ENCODE measurements at places on chromosomes 3 and 15.

- DNase-seq = no peak
Observed at GRCh38 chr15:38554354-38554753, 10.3 kb downstream of the RASGRP1 start.

DNA sequence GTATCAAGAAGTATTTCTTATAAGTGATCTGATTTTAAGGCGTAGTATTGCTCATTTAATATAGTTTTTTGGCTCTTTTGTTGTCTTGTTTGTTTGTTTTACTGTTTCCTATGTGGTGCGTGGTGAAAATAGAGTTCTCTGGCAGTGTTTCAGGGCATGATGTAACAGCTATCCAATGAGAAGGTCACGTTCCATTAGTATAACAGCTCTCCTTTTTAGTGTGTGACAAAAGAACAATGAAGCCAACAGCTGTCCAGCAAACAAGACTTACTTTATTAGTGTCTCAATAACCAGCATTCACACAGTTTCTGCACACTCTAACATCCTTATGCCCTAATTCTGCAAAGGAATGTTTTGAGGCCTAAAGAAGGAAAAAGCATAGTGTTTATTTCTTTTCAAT lies 127.9 kb downstream of the SLC25A26 start:
- DNase-seq = no peak

- DNase-seq = no peak
Observed at GRCh38 chr3:195040773-195041520, 230.0 kb downstream of the XXYLT1 start.

GRCh38 chr3:113163152-113163551 lies 48.2 kb upstream of the BOC start:
- DNase-seq = no peak

DNA sequence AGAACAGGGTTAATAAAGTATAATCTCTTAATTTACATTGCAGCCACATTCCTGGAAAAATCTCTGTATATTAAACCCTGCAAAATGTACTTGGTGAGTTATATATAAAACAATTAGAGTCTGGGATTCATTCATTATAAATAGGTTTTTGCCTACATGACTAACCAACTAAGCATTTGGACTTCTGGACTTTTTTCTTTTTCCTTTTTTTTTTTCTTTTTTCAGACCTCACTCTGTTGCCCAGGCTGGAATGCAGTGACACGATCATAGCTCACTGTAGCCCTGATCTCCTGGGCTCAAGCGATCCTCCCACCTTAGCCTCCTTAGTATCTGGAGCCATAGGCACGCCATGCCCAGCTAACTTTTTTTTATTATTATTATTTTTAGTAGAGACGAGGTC lies 4.5 kb downstream of the DNAJC13 start:
- DNase-seq = no peak

DNA sequence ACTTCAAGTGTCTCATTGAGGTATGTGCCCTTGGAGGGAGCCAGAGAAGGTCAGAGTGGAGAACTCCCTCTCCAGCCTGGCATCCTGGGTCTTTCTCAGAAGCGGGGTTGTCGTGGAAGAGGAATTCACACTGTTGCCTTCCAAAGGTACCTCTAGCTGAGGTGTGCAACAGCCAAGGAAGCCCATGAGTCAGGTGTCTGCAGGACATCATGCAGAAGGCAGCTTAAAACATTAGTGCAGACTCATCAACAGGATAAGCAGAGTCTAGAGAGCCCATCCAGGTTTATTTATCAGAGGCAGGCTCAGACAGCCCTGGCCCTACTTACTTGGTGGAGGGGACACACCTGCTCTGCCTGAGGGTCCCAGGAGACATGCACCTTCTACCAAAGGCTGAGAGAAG lies 95.6 kb upstream of the TPM1 start:
- DNase-seq = no peak

DNA sequence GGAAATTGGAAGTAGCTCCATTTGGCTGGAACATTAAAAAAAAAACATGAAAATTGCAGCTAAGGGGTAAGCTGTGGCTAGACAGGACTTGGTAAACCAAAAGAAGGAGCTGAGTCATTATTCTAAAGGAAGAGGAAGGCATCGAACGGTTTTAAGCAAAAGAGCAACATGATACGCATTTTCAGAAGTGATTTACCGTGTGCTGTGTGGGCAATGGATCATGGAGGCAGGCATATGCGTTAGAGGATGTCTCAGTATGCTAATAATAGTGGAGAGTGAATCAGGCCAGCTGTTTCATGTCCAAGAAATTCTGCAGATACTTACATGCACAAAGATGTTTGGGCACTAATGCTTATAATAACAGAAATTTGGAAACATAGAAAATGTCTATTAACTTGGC lies 409.1 kb upstream of the ATP11B start:
- DNase-seq = no peak

GRCh38 chr3:129016720-129017483 lies 15.8 kb downstream of the EFCC1 start:
- DNase-seq = peak; percentile 53

GRCh38 chr15:90790561-90790960 lies 73.4 kb downstream of the BLM start:
- DNase-seq = no peak

DNA sequence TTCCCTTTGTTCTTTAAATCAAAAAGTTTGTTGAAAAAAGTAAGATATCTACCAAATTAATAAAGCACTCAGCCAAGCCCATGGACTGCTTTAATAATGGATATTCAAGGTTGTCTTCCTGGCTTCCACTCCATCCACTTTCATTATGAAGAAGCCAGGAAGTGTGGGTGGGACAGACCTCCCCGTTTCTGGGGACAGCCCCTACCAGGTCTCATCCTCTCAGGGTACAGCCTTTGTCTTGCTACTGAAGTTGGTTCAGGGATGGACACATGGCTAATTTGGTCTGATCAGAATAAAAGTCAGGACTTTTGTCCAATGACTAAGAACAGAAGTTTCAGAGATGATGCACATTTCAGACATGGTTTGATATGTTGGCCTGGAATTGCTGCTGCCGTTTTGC lies 32.6 kb downstream of the CCNB2 start:
- no peak for DNase-seq

DNA sequence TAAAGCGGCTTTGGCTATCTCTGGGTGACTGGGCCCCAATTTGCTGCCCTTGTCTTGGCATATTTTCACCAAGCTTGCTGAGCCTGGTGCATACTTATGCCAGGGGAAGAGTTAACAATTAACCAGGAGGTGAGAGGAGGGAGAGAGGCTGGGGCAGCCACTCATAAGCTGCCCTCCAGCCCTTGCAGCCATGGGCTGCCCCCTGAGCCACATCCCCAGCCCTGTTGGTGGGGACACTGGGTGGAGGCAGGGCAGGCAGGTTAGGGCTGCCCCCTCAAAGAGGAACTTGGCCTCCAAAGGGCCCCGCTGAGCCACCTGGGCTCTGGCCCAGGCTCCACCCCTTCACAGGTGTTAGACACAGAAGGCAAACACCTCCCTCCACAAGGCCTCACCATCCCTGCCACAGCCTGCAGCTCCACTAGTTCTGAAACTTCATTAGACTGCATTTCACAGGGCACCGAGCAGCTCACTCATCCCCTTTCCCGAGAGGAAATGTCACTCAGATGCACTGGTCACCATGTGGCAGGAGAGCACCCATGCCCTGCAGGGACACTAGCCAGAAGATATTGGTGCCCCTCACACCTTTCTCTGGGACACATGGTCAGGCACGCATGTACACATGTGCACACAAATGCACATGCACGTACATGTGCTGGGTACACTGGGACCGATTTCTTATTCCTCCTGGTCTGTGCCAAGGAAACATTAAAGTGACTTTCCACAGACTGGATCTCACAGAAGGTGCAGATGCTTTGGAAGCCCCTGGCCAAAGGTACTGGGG lies 20.2 kb downstream of the AMOTL2 start:
- no peak for DNase-seq

- no peak for DNase-seq
Observed at GRCh38 chr3:29338377-29338776, 57.5 kb downstream of the RBMS3 start.

DNA sequence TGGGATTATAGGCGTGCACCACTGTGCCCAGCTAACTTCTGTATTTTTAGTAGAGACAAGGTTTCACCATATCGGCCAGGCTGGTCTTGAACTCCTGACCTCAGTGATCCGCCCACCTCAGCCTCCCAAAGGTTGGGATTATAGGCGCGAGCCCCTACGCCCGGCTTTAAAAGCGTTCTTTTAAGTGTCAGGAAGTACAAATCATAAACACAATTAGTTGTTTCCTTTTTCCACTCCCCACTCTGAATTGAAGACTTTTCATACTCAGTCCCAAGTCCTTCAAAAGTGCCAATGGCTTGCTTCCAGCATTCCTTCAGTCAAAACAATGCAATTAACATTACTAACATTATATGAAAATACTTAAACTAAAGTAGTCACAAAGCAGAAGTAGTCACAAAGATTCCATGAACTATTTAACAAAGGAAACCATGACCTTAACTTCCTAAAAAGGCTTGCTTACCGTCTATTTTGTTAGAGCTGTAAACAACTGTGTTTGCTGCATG lies 8.1 kb downstream of the WDR82 start:
- no peak for DNase-seq

GRCh38 chr3:33592999-33593398 lies 125.1 kb downstream of the CLASP2 start:
- DNase-seq = no peak

DNA sequence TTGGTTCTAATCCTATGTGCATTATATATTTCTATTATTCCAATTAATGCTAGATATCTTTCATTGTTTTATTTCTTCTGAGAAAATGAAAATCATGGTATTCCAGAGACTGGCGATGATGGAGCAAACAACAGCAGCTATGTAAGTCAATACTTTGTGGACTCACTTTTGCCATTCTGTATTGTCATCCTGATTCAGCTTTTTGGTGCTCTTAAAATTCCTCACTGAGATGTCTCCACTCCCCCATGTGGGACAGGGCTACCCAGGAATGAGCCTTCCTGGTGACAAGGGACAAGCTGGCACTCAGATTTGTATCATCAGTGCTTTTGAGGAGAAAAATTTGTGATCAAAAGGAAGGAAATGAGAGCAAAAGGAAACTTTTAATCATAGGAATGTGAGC lies 56.7 kb upstream of the XCR1 start:
- no peak for DNase-seq
